ENCODE measurements at places on chromosomes 16 and 17. TPM values are rescaled to one million over a fixed set of nuclear protein-coding genes. Genes with fewer than 3 reads are reported as not detected.

DNA sequence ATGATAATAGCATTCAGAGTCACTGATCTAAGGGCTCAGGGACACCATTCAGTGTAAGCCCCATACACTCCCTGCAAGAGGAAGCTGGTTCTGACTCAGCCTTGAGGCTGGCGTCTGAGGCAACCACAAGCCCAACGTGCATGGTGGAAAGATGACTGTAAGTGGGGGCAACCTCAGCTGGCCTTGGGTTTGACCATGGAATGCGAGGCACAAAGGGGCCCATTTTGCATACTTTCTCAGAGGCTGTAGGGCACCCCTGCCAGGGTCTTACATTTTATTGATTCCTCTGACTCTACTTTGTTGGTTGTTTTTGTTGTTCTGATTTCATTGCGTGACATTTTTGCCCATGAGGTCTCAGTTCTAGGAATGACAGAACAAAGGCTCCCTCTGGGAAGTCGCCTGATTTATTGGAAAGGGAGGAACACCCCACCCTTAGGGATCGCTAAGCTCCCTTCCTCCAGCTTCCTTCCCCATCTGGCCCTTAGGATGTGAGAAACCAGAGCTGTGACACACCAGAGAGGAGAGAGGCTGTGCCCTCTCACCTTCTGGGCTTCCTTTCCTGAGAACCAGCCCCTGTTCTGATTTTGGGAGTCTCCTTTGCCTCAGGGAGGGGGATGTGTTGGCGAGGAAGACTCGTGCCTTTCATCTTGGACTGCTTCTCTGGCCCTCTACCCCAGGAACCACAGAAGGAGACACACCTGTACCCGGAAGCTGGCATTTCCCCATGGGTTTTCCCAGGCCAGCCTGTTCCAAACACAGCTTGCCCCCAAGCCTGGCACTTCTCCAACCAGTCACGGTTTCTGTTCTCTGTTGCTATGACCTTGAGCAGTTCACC is 5.6 kb upstream of the CIITA start:
- DNase-seq = no peak

GRCh38 chr16:30032083-30032819 is 1.2 kb upstream of the TLCD3B start:
- no peak for DNase-seq

DNA sequence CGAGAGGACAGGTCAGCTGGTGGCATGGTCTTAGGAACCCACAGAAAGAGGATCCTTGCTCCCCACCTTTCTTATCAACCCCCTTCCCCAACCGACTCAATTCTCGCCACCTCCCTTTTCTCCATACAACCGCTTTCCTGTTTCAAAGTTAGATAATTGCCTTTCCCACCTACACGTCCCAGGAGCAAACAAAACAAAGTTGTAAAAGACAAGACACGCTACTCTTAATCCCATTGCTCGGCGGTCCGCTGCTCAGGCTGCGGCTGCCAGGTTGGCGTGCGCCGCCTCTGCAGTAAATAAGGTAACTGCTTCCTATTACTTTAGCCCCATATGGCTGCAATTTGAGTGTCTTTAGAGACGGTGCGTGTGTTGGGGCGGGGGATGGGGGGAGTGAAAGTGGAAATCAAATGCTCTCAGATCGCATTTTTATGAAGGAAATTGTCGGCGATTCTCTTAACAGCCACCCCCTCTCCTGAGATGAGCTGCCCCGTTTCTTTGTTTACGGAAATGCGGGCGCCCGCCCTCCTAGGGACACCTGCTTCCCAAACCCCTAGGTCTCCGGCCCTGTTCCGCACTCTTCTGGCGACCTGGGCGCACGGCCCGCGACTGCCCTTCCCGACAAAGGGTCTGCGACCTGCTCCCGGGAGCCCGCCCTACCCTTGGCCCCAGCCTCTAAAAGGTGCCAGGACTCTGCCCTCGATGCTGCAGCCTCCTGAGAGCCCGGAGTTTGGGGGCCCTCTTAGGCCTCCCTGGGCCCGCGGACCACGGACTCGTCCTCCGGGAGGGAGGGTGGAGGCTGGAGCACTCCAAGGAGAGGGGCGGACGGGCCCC is 3.7 kb upstream of the CBX8 start:
- no peak for DNase-seq

CDH11 gene
- polyA plus RNA-seq = 1.1 TPM

DNA sequence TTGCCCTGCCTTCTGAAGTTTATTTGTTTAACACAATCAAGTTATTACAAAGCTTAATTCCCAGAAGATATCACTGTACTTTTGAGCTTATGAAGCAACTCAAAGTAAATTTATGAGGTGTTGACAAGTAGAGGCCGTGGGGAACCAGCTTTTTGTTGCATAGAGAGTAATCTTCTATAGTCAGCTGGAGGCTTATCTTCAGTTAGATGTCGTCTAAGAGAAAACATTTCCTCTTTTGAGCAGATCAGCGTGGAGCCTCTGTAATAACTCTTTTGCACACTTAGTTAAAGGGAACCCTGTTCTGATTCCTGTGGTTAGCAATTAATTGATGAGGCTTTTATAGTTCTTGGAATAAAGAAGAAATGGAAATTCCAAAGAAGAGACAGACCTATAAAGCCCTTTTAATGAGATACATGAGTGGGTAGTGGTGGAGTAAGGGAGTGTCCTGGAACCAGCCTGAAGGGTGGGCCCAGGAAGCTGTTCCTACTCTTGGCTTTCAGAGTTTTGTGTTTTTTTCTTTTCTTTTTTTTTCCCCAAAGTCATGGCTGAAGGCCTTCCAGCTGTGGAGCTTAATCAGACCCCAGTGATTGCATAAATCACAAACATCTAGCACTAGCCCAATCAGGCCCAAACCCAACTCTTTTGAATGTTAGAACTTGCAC is 28.9 kb upstream of the MAP3K14 start:
- no peak for DNase-seq

C17orf58 gene
- 9.6 TPM for polyA plus RNA-seq

GRCh38 chr16:31696968-31697743 is 169.5 kb downstream of the AHSP start:
- DNase-seq = no peak
